Effector CD4-positive, alpha-beta T cell (primary cell): ENCODE measurements at places on chromosomes 7 and 10.

DNA sequence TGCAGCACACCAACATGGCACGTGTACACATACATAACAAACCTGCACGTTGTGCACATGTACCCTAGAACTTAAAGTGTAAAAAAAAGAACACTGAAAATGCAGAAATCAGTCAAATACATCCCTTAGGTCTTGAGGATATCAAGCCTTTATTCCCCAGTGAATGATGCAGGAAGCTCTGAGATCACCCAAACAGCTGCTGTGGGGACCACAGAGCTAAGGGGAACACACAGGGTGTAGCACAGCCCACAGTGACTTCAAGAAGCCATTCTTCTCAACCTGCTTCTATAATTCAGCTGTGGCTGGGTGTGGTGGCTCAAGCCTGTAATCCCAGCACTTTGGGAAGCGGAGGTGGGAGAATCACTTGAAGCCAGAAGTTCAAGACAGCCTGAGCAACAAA lies 314.9 kb downstream of the CALN1 start:
- no peak for DNase-seq

GRCh38 chr10:73253225-73253555 lies 746 bp upstream of the MRPS16 start:
- no peak for DNase-seq

DNA sequence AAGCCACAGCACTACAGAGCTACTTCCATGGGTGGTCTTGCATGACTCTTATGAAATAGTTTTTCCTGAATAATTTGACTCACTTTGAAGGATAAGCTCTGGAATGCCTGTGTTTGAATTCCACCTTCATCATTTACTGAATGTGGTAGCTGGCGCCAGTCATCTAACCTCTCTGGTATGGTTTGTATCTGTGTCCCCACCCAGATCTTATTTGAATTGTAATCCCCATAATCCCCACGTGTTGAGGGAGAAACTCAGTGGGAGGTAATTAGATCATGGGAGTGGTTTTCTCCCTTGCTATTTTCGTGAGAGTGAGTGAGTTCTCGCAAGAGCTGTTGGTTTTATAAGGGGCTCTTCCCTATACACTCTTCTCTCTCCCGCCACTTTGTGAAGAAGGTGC lies 11.2 kb upstream of the SLC13A1 start:
- DNase-seq = no peak

- no peak for DNase-seq
These were observed 133.3 kb upstream of the HGF start for GRCh38 chr7:81903115-81903514.

DNA sequence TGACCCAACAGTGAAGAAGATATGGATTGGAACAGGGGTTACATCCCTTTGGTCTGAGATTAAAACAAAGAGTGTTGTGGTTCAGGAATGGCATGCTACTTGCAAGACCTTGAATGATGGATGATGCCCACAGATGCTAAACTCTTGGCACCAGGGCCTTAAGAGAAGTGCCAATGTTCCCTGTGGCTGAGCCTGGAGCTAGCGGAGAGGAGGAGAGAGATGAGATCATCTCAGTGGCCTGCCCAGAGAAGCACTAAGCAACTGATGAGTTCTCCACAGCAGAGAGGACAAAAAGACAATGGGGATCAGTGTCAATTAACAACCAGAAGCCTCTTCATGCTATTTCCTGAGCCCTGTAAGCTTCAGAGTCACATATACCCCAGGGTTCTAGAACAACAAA lies 97.8 kb downstream of the ELAPOR2 start:
- DNase-seq = no peak

DNA sequence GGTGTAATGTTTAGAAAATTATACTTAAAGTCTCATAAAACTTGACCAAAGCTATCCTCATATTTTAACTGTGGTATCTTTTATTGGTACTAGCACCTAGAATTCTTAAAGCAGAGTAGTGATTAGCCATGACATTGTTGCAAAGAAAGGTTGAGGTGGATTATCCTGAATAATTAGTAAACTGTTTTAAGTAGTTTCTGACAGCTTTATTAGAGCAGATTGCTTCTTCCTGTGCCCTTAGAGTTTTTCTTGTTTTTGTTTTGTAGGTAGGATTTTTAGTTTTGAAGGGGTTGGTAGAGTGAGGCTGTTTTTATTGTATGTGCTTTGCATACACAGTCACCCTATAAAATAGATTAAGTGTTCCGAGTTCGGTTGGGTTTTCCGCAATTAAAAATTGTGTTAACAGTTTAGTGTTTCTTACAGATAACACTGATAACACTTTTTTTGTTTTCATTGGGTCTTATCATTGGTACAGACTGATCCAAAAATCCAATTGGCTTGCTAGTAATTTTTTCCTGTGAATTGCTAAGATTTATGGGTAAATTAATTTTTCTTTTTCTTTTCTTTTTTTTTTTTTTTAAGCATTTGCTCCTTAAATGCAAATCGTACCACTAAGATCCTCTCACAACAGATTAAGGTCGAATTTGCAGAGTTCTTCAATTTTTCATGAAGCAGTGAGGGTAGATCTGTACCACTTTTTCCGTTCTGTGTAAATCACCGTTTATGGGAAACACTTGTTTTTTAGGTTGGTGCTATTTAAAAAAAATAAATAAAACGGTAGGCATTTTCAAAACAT lies 2.1 kb upstream of the PBLD start:
- no peak for DNase-seq

DNA sequence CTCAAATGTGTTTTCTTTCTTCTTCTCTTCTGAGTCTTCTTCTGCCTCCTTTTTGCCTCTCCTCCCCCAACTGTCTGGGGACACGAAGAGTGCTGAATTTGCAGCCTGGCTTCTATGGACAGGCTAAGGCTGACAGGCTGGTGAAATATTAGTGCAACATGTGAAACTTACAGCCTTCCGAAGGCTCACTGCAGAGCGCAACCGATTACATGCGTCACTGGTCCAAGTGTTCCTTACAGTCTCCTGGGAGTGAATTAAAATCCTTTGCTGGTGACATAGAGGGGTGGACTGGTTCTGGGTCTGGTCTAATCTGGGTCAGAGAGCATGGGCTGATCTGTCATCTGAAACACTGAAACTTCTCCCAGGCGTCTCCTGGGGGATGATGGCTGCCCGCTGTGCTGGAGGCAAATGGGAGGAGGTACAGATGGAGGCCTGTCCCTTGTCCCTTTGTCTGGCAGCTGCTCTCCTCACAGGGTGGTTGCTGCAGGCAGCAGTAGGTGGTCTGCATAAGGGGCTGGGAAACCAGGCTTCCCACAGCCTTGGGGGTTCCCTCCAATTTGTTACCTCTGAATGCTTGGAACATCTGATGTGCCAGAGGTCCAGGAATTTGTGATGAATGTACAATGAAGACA lies 143.8 kb upstream of the BMPER start:
- no peak for DNase-seq

- DNase-seq = no peak
These were observed 104.9 kb upstream of the YAE1 start for GRCh38 chr7:39461263-39461820.

GRCh38 chr7:144665689-144666381 lies 170.0 kb downstream of the TPK1 start:
- DNase-seq = no peak

- DNase-seq = no peak
These were observed 2.1 kb upstream of the COX19 start for GRCh38 chr7:977326-978048.

DNA sequence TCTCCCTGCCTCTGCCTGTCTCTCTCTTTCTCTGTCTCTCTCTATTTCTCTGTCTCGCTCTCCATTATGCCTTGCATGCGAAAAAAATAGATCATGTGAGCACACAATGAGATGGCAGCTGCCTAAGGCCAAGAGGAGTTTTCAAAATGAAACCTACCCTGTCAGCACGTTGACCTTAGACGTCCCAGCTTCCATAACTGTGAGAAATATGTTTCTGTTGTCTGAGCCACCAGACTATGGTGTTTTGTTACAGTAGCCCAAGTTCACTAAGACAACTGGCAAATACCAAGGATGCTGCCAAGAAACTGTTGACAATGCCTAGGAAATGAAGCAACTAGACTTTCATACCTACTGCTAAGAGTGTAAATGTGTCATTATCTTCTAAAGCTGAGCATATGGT lies 70.6 kb upstream of the PLXDC2 start:
- DNase-seq = no peak

- no peak for DNase-seq
These were observed 213.0 kb downstream of the SEC23IP start for GRCh38 chr10:120105492-120105891.
